Activated naive CD8-positive, alpha-beta T cell treated with anti-CD3 and anti-CD28 coated beads for 36 hours (primary cell): ENCODE measurements at places on chromosomes 1 and 21.

DNA sequence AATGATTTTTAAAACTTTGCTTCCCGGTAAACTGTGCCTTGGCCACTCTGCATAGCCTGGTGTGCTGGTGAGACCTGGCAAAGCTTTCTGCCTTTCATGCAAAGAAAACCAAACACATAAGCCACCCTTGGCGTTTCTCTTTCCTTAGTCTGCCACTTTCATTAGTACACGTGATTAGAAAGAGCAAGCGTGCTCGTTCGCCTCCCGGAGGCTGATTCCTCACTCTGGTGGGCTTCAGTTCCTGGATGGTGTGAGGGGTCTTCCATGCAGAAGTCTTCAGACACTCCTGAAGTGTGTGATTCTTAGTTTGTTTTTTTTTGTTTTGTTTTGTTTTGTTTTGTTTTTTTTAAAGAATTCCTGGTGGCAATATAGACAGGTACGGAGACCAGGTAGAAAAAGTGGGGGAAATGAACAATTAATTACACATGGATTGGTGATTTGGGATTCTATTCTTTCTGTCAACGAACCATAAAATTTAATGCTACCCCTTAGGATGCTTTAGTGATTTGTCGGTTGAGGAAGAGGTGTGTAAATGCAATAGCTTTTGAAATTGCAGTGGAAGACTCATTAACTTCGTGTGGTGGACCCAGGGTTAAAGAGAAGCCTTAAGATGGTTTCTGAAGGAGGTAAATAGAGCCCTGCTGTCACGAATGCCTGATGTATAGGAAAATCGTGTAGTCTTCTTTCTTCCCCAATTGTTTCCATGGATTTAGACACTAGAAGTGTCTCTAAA, 2.1 kb downstream of the GALNT2 start:
- no peak for DNase-seq

- DNase-seq = no peak
These were observed 25.8 kb downstream of the RIPPLY3 start for GRCh38 chr21:37032293-37032692.

DNA sequence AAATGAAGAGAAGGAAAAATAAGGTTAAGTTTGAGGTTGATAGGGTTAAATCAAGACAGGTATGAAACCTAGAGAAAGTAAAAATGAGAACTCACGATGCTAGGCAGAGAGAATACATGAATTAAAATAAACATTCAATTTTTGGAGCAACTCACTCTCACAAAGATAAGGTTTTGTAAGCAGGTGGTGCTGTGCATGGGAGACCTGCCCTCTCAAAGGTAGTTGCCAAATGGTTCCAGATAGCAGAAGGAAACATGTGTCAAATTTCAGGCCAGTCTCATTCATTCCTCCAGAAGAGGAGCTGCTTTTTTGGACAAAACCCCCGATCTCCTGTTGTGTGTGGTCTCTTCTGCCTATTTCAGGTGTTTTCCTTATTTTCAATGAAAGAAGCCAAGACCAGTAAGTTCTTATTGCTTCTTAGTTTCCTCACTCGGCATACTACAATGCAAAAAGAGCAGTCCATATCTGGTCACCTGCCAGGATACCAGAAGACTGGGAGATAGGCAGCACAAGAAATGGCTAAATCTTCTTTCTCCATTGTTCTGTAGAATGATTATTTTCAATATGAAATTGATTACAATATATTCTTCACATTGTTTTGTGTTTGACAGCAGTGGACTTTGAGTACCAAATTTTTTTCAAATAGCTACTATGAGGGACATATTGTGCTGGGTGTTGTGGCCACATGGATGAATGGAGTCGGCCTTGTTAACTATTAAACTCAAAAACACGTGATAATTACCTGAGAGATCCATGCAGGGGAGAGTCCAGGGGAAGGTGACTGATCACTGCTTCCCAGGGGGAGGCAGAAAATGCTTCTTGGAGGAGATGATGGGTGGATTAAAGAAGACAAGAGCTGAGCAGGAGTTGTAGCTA, 3.6 kb downstream of the CR1L start:
- no peak for DNase-seq

DNA sequence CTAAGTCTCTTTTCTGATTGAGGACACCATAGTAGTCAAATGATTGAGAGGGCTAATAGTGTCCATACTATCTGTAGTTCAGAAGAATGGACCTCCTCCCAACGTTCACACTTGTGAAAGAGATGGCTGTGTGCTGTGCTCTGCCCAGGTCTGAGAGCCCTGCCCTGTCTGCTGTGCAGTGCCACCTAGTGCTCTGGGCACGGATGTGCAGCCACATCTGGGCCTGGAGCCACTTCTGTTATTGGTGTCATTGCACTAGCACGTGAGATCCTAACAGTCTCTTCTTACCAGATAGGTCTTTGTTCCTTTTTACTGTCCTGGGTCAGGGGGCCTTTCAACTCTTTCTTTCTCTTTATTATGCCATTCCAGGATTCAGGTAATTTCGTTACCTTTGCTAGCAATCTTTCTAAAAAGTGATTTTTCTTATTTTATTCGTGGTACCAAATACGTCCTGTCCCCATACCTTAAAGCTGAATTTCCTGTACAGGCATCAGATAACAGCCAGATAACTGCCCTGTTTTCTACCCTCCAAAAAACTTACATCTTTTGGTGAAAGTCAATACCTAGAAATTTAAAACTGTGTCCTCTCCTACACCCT, 21.7 kb downstream of the INTS3 start:
- DNase-seq = peak; percentile 79

GRCh38 chr1:239722035-239722434, 335.7 kb downstream of the CHRM3 start:
- DNase-seq = no peak

DNA sequence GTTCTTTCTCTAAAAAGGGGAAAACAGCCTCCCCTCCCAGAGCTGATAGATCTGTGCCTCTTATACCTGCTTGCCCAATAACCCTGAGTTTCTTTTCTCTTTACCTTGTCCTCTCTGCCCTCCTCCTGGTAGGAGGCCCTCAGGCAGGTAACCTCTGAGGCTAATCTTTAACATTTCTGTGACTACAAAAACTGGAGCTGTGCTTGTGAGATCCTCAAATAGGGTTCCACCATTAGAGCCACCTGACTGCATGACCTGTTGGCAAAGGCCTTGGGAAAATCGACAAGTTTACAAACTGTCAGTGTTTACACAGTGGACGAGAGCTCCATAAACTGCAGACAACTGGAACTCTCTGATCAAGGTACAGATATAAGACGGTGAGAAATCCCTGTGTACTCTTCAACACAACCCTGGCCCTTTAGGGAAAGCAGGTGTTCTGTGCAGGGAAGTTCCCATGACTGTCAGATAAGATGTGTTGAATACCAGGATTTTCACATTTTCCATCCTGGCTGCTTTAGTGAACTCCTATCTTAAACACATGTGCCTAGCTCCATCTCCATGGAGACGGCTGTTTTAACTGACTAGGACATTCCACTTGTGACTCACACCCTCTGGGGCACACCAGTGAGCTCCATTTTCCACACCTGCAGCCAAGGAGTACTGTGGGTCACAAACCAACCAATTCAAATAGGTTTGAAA, 38.3 kb downstream of the ECE1 start:
- peak; percentile 45 for DNase-seq

DNA sequence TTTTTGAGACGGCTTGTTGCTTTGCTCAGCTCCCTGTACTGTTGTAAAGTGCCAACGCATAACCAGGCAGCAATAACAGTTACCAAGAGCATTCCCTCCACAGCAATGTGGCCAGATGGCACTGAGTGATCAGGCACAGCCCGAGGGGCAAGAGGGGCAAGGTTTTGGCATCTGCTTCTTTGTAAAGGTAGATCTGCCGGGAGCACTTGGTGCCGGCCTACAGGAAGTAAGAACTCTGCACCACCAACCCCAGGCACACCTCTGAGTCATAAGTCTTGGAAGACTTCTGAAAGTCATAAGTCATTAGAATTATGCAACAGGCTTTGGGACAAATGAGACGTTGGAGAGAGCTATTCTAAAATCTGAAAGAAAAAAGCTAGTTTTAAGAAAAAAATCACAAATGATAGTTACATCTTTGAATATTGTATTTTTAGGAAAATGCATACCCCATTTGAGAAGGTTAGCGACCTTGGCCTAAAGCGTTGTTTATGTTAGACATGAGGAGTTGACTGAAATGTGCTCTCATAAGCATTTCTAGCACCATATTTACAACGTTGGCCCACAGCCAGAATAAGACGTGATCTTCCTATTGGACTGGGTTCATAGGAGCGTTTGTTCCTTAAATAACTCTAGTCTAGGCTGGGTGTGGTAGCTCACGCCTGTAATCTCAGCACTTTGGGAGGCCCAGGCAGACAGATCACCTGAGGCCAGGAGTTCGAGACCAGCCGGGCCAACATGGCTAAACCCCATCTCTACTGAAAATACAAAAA, 37.7 kb upstream of the MAP10 start:
- no peak for DNase-seq

DNA sequence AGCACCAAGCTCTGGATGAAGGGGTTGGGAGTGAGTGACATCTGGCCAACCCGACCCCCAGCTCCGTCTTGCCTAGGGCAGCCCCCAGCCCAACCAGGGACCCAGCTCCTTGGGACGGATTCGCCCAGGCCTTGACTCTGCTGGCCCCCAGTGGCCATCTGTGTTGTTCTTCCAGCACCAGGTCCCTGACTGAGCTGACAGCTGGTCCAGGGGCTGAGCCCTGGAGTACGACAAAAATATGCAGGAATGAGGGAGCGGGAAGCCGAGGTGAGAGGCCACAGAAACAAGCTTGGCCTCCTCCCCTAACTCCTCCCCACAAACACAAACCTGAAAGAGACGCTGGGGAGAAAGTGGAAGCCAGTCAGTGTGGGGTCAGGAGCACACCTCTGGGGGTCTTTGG, 55.0 kb upstream of the PAX7 start:
- DNase-seq = peak; percentile 33

DNA sequence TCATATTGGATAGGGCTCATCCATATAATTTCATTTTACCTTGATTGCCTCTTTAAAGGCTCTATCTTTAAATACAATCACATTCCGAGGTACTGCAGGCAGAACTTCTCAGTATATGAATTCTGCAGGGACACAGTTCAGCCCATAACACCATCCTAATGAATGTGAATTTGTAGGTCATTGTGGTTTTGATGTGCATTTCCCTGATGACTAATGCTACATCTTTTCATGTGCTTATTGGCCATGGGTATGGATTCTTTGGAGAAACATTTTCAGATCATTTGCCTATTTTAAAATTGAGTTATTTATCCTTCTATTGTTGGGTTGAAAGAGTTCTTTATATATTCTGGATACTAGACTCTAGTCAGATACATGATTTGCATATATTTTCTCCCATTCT, 9.6 kb upstream of the RPS6KC1 start:
- DNase-seq = no peak

GRCh38 chr1:39269791-39270342, 65.4 kb downstream of the MACF1 start:
- DNase-seq = no peak

DNA sequence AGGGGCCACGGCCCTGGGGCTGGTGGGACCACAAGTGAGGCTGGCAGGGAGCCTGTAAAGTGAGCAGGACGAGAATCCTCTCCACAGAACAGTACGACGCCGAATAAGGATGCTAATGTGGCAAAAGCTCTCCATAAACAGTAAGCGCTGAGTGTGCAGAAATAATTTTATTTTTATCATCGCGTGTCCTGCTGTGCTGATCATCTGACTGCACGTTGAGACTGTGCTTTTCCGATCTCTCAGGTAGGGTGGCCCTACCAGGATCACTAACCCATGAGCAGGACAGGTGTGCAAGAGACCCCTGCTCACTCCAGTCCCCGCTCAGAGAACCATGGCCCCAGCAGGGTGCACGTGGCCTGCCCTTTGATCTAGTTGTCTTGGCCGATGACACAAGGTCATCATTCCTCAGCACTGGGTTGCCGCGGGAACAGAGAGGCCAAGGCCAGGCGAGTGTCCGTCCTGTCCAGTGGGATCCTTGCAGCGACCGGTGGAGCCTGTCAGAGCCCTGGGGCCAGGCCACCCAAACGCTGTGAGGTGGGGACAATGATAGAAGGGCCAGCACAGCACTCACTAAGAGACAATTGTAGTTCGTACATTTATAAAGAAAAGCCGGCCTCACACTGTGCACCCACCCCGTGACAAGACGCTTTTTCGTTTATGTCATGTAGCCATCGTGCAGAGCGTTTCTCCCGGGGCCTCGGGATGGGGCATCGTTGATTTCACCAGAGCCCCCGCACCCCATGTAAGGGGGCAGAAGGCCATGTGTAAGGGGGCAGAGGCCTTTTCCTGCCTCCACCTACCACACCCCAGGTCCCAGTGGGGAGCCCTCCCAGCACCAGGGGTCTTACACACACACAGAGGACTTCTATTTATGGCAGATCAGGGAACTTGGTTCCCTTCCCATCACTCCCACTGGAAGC, 52.7 kb upstream of the ADARB1 start:
- DNase-seq = no peak

GRCh38 chr1:15429701-15430149, 8.5 kb upstream of the CTRC start:
- no peak for DNase-seq

GRCh38 chr1:23590058-23590783, 30.9 kb upstream of the ID3 start:
- DNase-seq = peak; percentile 69

DNA sequence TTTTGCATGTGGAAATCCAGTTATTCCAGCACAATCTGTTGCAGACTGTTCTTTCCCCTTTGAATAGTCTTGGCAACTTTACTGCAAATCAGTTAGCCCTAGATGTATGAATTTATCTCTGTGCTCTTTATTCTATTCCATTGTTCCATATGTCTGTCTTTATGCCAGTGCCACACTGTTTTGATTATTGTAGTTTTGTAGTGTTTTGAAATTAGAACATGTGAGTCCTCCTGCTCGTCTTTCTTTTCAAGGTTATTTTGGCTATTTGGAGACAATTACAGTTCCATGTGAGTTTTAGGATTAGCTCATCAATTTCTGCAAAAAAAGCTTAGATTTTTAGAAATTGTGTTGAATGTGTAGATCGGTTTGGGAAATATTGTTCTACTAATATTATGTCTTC, 26.6 kb downstream of the WNT3A start:
- no peak for DNase-seq

- DNase-seq = no peak
These were observed 86.6 kb upstream of the SLC25A33 start for GRCh38 chr1:9452516-9453140.

DNA sequence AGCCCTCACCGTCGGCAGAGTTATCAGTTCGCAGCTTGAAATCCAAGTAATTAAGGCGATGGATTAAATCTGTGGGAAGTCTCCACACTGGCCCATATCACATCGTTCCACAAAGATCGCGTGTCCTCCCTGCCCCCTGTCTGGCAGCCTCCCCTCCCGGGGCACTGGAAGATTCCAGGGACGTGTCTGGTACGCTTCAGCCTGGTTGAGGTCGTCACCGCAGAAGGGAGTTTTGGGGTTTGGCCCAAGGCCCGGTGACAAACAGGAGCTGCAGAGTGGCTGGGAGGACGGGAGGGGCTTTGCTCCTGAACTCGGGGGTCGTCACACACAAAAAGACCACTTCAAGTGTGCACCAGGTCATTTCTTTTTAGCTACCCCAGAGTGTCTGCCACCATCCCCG, 51.1 kb downstream of the PRDM16 start:
- DNase-seq = no peak
